ENCODE measurements at places on chromosomes 1 and 21. TPM values are rescaled to one million over a fixed set of nuclear protein-coding genes. Genes with fewer than 3 reads are reported as not detected.

Gene IL20
- not detected for total RNA-seq

Gene HJV
- not detected for total RNA-seq

- no peaks in the 10 kb centered on the region for H3K36me3 ChIP-seq
- H3K27me3 ChIP-seq = no peaks in the 10 kb centered on the region
- peaks cover 19% of the 10 kb centered on the region for H3K4me1 ChIP-seq
- H3K4me3 ChIP-seq = no peak overlapping the region
Observed at GRCh38 chr1:215473943-215474342, 93.2 kb upstream of the KCTD3 start.

- peak overlapping the region; percentile 31 for H3K27ac ChIP-seq
- H3K4me3 ChIP-seq = peak overlapping the region; percentile 29
- peak; percentile 75 for DNase-seq
- H3K27me3 ChIP-seq = no peaks in the 10 kb centered on the region
- H3K4me1 ChIP-seq = peaks cover 29% of the 10 kb centered on the region
Observed at GRCh38 chr1:107936498-107937481, 28.2 kb downstream of the VAV3 start.

Measured in osteoblast (primary cell).